Activated T-helper 17 cell treated with anti-CD3 and anti-CD28 coated beads, Interleukin-2, amount 50 U/mL, for 72 hours (primary cell): ENCODE measurements at places on chromosomes 6 and 20.

DNA sequence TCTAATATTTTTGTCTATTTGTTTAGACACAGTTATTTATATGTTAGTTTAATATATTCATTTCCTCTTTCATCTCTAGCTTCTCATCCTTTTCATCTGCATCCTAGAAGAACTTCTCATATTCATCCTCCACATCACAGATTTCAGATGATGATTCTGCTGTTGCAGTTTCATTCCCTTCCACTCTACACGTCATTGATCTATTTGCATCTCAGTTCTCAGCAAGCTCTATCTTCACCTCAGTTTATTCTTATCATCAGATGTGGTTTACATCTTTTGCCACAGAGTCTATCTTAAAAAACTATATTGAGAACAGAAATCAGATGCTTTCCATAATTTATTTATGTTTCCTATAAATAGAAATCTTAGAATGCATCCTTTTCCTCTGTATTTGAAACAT lies 13.3 kb downstream of the SLC2A12 start:
- peaks cover 14% of the 10 kb centered on the region for H3K4me1 ChIP-seq
- no peak overlapping the region for H3K4me3 ChIP-seq
- no peak for ATAC-seq
- peaks cover 14% of the 10 kb centered on the region for H3K27me3 ChIP-seq

- ATAC-seq, result no peak
- no peaks in the 10 kb centered on the region for H3K36me3 ChIP-seq
- no peak overlapping the region for H3K27ac ChIP-seq
- no peaks in the 10 kb centered on the region for H3K27me3 ChIP-seq
- no peak overlapping the region for H3K4me3 ChIP-seq
- H3K4me1 ChIP-seq, result no peaks in the 10 kb centered on the region
These were observed 12.2 kb downstream of the LAMA5 start for GRCh38 chr20:62354811-62355341.

DNA sequence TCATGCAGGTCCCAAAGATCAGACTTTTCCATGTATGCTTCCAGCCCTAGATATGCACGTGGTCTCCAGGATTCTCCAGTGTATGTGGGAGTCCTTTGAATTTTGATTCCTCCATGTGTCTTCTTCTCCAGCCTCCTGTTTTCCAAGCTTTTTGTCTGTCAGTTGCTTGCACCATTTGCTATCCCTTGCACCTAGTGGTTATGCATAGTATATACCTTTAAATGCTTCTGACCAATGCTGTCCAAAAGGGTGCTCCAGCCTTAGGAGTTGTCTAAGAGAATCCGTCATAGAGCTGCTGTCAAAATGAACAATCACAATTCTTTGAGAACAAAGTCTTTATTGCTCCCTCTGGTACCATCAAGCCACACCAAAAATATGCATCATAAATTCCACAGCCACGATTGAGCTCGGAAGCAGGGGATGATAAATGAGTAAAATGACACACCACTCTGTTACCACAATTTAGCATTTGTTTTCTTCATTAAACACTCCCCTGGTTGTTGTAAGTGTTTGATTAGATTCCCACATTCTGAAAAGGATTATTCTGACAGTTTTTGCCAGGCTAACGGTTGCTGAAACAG lies 706.2 kb upstream of the GJE1 start:
- no peaks in the 10 kb centered on the region for H3K36me3 ChIP-seq
- H3K4me1 ChIP-seq, result no peaks in the 10 kb centered on the region
- no peak overlapping the region for H3K27ac ChIP-seq

DNA sequence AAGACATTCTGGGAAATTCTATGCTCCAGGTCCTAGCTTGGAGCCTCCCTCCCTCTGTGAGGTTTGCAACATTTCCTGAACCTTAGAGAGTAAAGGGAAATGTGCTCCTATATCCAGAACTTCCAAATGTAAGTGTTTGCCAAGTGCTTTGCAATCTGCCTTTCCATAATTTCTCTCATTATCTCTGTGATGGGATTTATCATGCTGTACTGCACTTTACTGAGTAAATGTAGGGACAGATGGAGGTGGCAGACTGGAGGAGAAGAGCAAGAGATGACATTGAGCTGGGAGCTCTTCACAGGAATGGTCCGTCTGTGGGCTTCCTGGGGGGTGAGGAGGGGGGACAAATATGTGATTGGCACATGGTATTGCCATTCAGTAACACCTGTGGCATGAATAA lies 184.3 kb downstream of the SOX4 start:
- no peaks in the 10 kb centered on the region for H3K36me3 ChIP-seq
- no peaks in the 10 kb centered on the region for H3K4me1 ChIP-seq
- no peak for ATAC-seq
- H3K27ac ChIP-seq, result no peak overlapping the region
- no peak overlapping the region for H3K4me3 ChIP-seq
- peaks cover 4% of the 10 kb centered on the region for H3K27me3 ChIP-seq

DNA sequence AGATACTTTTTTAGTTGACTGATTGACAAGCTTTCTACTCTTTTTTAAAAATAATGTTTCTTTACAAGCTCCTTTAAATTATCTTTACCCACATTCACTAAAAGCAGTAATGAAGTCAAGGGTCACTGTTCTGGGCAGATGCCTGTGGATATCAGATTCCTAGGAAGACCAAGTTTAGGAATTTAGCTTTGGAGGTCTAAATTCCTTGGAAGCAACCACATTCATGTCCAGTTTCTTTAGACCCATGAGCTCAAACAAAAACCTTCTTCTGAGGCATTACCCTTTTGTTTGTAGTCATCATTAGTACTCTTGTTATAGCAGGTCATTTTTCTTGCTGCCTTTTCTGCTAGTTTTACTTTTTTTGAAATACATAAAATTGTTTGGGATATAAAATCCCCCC lies 462.9 kb upstream of the JAG1 start:
- no peaks in the 10 kb centered on the region for H3K36me3 ChIP-seq
- H3K4me1 ChIP-seq, result no peaks in the 10 kb centered on the region
- no peak overlapping the region for H3K4me3 ChIP-seq
- ATAC-seq, result no peak

DNA sequence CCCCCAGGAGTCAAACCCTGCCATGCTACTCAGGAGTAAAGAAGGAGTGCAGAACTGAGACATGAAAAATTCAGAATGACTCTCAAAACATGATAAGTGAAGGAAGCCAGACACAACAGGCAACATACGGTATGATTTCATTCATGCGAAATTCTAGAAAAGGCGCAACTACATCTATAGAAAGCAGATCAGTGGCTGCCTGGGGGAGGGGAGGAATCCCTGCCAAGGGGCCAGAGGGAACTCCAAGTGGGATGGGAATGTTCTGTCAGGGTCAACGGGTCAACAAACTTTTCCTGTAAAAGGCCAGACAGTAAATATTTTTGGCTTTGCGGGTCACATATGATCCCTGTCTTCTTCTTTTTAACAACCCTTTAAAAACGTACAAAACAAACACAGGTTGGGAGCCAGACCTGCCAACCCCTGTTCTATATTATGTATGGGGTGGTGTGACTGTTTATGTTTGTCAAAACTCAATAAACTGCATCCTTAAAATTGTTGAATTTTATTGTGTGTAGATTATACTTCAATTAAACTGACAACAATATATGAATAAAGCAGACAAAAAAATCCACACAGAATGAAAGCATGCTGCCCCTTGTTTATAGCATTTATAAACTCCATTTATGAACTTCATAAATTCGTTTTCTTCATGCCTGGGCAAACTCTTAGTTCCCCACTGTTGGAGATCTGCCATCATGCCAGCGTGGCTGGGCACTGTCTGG lies 56.6 kb upstream of the TRAF3IP2 start:
- peak overlapping the region; percentile 68 for H3K27ac ChIP-seq
- H3K27me3 ChIP-seq, result no peaks in the 10 kb centered on the region
- no peak for ATAC-seq
- no peaks in the 10 kb centered on the region for H3K4me1 ChIP-seq
- no peak overlapping the region for H3K4me3 ChIP-seq

DNA sequence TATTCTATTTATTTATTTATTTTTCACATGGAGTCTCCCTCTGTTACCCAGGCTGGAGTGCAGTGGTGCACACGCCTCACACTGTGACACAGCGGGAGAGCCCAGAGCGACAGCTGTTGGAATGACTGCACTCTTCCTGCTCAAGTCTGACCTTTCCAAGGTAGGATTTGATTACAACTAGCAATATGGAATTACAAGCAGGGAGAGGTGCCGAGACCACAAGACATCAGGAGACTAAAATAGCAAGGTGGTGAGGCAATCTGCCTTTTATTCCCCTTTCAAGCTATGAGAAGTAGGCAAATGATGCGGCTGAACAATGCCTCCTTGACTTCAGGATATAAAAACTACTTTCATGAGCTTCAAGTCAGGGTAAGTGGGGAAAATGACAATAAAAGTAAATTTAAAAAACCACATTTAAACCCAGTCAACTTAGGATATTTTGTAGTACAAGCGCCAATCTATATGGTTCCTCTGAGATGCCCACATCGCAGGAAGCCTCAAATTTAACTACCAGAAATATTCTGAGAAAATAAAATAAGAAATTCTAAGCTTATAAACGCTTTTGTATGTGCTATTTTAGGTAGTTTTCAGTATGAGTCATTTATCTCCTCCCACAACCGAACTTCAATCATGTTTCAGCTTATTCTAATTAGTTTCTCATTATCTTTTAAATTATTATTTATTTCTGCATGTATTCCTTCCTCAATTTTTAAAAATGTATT lies 146.9 kb upstream of the SGK1 start:
- no peaks in the 10 kb centered on the region for H3K4me1 ChIP-seq
- no peaks in the 10 kb centered on the region for H3K27me3 ChIP-seq
- H3K36me3 ChIP-seq, result no peaks in the 10 kb centered on the region
- no peak overlapping the region for H3K4me3 ChIP-seq
- H3K27ac ChIP-seq, result no peak overlapping the region

DNA sequence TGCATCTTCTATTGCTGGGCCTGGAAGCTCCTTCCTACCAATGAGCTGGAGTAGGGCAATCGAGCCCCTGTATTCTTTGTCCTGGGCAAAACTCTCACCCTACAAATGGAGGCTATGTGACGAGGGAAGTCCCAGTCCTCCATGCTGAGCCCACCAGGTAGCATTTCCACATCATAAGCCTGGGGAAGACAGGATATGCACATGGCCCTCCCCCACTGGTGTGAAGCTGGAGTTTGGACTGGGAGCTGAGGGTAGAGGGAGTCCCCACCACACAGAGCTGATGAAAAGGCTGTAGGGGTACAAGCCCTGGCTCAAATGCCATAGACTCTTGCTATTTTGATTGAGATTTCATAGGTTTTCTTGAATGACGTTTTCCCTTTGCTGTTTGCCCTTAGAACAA lies 99.5 kb upstream of the FOXC1 start:
- no peak for ATAC-seq
- H3K4me1 ChIP-seq, result no peaks in the 10 kb centered on the region
- peaks cover 25% of the 10 kb centered on the region for H3K27me3 ChIP-seq

DNA sequence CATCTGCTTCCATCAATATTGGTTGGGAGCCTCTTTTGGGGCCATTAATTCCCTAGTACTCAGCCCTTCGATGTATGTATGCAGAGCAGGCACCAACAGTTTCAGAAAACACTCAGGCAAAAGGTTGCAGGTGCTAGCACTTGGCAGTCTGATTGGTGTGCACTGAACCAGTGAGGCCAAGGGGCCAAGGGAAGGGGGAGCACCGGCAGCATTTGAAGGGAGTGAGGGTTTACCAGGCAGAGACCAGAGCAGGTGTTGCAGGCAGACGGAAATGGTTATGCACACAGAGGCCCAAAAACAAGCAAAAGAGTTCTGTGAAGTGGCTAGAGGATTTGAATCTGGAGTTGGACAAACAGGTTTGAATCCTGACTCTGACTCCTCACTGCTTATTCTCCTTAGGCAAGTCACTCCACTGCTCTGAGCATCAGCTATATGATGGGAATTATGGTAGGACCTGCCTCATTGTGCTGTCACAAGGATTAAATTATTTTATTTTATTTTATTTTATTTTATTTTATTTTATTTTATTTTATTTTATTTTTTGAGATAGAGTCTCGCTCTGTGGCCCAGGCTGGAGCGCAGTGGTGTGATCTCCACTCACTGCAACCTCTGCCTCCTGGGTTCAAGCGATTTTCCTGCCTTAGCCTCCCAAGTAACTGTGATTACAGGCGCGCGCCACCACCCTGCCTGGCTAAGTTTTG lies 58.1 kb upstream of the SHLD1 start:
- H3K4me1 ChIP-seq, result peaks cover 4% of the 10 kb centered on the region
- no peak for ATAC-seq
- H3K27ac ChIP-seq, result no peak overlapping the region
- no peaks in the 10 kb centered on the region for H3K36me3 ChIP-seq

GRCh38 chr6:105135907-105136430 lies 43.8 kb downstream of the POPDC3 start:
- no peak for ATAC-seq
- H3K4me1 ChIP-seq, result no peaks in the 10 kb centered on the region
- H3K27ac ChIP-seq, result no peak overlapping the region
- H3K36me3 ChIP-seq, result no peaks in the 10 kb centered on the region
